Fibroblast of skin of abdomen (primary cell): ENCODE measurements at places on chromosomes 5 and 9.

DNA sequence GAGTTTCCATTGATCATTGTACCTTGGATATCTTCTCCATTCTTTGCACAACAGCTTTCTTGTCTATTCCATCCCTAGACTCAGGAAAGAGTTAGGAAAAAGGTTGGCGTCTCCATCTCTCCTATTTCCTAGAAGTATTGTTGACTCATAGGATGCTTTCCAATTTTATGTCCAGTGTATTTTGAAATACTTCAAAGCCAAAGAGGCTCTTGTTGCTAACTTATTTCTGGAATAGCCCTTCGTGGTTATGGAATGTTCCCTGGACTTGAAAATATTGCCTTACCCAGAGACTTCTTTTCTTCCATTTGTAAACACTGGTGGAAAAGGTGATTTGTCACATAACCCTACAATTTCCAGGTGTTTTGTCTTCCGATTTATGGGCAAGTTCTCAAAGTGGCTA lies 402.3 kb upstream of the ZNF608 start:
- peak; percentile 64 for DNase-seq

DNA sequence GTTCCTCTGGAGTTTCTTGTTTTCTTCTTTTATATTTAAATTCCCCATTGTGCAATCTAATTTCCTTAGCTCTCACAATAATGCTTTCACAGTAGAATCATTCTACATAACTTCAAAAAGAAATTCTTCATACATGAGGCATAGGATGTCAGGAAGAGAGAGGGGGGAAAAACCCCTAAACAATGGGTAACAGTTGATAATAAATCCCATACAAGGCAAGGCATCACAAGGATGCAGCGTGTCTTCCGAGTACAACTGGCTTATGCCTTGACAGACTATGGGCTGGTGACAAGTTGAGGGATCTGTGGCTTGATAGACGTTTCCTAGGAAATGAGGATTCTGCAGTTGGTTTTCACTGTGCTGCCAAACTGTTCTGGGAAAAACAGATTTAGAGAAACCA lies 247.4 kb downstream of the ARL15 start:
- DNase-seq: peak; percentile 98

DNA sequence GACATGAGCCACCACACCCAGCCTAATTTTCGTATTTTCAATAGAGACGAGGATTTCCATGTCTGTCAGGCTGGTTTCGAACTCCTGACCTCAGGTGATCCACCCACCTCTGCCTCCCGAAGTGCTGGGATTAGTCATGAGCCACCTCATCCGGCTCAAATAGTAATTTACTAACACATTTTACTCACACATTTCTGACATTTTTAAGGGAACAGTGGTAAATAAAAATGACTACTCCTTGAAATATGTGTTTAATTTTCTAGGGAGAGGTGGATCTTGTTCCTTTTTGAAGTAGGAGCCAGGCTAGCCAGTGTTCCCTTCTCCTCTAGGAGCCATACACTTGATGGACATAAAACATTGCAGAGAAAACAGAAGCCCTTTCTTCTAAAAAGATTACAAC lies 55.2 kb upstream of the ERBIN start:
- DNase-seq: peak; percentile 78

DNA sequence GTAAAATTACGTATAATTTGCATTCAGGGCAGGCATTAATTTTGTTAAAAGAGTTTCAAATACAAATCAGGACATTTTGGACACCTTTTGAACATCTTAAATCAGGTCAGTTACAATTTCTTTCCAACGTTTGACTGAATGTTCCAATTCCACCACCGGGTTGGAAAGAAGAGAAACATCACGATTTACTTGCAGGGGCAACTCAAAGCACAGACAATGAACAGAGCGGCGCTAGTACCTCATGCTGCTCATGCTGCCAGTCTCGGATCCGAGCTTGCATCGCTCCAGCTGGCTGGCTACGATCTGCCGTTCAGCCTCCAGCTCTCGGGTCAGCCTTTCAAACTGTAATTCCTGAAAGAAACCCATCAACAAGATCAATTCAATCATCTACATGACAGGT lies 339.5 kb downstream of the CTNND2 start:
- no peak for DNase-seq
